Mammary epithelial cell (primary cell): ENCODE measurements at places on chromosomes 3 and 15.

DNA sequence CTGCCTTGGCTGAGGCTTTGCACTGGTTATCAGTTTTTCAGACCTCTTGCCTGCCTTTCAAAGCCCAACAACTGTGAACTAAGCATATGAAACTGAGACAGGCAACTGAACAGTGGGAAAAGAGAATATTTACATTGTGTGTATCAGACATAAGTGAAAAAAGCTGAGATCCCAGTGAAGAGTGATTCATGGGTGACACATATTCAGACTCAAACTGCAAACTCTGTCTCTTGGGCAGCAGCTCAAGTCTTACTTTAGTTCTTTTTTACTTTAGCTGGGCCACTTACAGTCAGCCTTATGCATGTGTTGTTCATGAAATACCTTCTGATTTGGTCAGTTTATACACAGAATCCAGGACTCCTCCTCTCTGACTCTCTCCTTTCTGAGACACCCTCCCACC lies 19.2 kb downstream of the SUCLG2 start:
- DNase-seq = peak; percentile 68

DNA sequence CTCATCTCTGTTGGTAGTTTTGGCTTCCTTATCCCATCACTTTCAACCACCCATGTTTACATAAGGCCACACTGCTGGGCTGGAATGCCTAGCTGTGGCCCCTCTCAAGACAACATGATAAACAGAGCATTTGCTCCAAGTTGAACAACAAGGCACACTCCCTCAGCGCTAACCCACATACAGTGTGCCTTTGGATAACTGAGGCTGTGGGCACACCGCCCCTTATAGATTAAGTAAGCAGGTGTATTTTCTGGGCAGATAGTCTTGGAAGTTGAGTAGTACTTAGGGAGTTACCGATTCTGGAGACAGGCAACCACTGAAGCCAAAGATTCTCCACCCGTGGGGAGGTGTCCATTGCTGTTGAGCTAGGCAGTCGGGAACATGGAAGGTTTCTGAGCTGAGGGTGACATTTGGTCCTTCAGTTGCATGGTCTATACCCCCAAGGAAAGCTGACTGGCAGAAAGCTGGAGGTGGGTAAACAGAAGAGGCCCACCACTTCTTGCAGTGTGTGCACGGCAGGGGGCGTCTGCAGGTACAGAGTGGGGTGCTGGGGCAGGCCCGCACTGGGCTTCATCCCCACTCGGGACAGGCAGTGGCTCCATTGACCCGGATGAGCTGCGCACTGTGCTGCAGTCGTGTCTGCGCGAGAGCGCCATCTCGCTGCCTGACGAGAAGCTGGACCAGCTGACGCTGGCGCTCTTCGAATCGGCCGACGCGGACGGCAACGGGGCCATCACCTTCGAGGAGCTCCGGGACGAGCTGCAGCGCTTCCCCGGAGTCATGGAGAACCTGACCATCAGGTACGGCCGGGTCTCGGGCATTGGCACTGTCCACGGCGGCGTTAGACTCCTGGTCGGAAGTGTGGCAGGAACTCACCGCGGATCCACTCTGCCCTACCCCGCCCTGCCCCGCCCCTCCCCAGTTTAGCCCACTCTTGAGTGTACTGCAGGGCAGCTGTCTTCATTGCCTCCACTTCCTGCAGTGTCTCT lies 16.8 kb downstream of the NOX5 start:
- DNase-seq = no peak

DNA sequence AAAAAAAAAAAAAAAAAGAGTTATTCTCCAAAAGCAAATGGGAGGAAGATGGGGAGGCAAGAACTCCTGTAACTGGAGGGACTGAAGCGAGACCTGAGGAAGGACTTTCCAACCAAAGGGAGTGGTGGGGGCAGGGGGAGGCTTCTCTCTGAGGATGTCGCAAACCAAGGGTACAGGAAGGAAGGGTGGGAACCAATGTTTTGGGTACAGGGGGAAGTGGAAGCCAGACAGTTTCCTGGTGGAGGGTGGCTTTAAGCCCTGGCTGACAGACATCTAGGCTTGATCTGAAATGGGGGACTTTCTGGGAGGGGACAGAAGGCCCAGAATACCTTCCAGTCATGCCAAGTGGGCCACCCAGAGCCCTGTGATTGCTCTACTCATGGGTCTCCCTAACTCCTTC lies 27.0 kb downstream of the VIPR1 start:
- DNase-seq = no peak

- peak; percentile 51 for DNase-seq
Observed at GRCh38 chr3:132228923-132229322, 88.3 kb upstream of the ACP3 start.

GRCh38 chr3:107993771-107994170 lies 97.1 kb downstream of the CD47 start:
- DNase-seq = no peak

DNA sequence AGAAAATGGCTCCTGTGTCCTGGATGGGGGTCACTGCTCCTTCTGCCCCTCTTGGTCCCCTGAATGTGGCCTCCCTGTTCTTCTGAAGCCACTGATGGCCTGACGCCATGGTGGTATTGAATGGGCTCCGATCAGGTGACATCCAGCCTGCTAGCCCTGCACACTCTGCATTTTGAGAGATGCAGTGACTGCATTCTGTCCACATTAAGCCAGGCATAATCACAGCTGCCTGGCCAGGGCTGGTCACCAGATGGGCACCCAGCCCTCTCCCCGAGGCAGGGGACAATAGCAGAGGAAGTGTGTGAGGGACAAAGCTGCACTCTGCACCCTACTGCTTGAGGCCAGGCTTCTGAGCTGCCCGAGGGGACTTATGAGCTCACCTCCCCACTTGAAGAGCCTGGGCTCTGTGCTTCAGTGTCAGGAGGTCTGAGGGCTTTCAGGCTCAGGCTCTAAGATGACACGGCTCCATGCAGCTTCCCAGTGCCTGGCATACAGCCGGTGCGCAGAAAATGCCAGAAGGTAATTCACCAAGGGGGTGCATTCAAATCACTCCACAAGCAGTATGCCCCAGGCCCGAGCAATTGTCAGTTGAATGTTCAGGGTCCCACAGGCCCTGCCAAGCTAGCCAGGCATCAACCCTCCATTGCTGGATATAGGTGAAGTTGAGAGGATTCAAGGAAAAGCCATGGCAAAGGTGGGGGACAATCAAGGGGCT lies 56.8 kb downstream of the WNT7A start:
- DNase-seq = no peak

- no peak for DNase-seq
Observed at GRCh38 chr3:65919826-65920225, 118.9 kb downstream of the MAGI1 start.

GRCh38 chr3:138148503-138148902 lies 16.3 kb upstream of the A4GNT start:
- no peak for DNase-seq

GRCh38 chr3:42683875-42684598 lies 1.3 kb upstream of the KLHL40 start:
- peak; percentile 93 for DNase-seq

GRCh38 chr15:90711418-90711824 lies 5.7 kb upstream of the BLM start:
- DNase-seq = no peak

DNA sequence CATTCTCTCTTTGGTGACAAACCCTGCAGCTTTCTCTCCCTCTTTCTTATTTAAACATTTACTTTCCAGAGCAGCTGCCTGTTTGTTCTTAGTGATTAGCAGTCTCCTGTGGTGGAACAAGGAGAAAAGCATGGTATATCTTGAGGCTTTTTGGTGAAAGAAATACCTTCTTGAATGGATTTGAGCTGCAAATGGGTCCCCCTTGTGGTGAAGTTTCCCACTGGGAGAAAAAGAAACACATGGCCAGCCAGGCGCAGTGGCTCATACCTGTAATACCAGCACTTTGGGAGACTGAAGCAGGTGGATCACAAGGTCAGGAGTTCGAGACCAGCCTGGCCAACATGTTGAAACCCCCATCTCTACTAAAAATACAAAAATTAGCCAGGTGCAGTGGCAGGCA lies 48.3 kb upstream of the ACP3 start:
- DNase-seq = no peak

DNA sequence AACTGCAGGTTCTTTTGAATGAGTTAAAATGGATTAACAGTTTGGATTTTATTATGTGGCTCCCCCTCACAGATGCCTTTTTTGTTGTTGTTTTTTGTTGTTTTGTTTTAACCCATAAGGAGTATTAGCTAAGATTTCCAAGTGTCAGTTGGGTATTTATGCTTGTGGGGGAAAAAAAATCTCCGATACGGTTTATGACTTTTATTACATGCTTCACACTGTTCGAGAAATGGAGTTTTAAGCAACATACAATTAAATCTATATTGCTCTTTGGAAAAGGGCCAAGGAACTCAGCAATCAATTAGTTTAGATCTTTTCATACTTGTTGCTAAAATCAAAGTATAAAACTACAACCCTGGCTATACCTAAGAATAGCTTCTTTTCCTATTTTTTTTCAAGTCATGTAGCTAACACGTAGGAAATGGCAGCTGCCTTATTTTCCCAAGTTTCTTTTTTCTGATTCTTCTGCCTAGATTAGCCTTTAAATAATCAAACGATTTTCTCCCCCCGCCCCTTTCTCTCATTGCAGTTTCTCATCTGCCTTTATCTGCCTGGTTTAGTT lies 16.0 kb downstream of the NR2F2 start:
- DNase-seq = no peak
